Esophagus squamous epithelium (tissue), 5 donors: ENCODE measurements at places on chromosomes 13 and 19. TPM values are rescaled to one million over a fixed set of nuclear protein-coding genes. Genes with fewer than 3 reads are reported as not detected.

- DNase-seq = no peak
These were observed 10.7 kb downstream of the ZNF460 start for GRCh38 chr19:57290970-57291369.

LRRC63 gene
- not detected for total RNA-seq

DNA sequence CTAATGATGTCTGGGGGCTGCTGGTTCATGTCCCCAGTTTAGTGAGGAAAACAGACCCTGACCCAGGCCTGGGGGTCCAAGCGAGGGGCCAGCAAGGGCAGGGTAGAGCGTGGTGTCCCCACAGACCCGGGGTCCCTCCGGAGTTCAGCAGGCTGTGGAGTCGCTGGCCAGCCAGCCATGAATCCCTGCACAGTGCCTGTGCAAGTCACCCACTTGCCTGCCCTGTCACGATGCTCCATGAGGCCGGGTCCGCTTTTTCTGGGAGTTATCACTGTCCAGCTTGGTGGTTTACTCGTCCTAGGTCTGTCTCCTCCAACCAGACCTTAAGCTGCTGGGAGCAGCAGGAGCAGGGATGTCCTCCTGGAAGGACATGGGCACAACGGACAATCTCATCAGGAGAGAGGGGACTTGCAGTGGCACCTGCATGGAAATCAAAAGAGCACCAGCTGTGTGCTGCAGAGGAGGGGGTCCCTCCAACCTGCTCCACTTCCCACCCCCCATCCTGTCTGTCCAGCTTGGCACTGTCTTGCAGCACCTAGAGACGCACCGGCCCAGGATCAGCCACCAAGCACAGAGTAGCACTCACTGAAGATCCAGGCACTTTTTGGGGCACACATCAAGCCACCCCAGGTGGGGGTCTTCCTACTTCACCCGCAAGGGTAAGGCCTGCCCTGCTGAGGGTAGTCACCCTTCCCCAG, 121.8 kb downstream of the URI1 start:
- no peak for DNase-seq

DNA sequence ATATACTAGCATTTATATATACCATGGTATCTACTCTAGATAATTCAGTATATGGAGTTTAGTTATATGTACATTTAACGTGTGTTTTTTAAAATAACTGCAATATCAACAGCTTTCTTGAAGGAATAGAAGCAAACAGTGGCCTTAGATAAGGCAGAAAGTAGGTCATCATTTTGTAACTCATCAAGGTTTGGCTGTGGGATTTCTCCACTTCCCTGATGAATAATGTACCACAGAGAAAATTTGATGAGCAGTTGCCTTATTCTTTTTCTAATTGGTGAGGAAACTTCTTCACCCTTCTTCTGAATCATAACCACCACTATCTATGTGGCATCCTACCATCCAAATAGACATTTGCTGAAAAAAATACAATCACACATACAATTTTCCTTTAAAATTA, 590.2 kb upstream of the SPRY2 start:
- no peak for DNase-seq

GRCh38 chr19:48342841-48343540, 17.6 kb downstream of the EMP3 start:
- DNase-seq = no peak

GRCh38 chr13:70864731-70865130, 756.5 kb upstream of the KLHL1 start:
- no peak for DNase-seq

DNA sequence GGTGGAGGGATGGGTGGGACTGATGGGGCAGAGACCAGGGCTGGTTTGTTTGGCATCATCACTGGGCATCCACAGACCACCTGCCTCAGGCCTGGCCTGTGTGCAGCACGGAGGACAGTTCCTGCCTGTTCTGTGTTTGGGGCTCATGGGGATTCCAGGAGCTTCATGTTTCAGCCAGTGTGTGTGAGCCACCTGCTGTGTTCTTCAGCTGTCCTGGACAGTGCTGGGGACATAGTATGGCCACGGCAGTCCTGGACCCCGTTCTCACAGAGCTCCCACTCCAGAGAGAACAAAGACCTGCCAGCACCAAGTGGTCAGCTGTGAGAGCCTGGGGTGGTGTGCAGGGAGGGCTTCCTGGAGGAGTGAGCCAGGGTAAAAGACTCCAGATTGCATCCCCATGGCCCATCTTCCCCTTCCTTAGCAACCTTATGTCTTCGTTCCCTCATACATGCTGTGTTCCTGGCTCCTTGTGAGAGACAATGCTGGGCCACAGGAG, 2.0 kb upstream of the CCDC97 start:
- DNase-seq = no peak

POU2F2 gene
- not detected for total RNA-seq

- DNase-seq = no peak
These were observed 82.9 kb downstream of the DIAPH3 start for GRCh38 chr13:60080850-60081249.

DNA sequence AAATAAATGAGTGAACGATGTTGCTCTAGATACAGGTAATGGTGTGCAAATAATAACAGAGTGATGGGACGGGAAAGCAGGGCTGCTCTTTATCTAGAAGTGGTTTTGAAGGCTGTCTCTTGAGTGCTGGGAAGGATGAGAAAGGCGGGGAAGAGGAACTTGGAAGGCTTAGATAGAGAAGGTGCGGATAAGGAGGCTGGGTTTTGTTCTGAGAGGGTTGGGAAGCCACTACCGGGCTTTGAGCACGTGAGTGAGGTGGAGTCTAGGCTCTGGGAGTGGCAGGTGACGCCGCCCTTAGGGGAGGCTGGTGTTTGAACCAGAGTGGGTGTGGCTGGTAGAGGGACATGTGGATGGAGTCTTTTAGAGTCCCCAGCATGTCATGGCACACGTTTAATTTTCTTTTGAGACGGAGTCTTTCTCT, 811 bp downstream of the ARMC6 start:
- no peak for DNase-seq

- DNase-seq = no peak
These were observed 10.8 kb downstream of the RPS16 start for GRCh38 chr19:39424934-39425333.

DNA sequence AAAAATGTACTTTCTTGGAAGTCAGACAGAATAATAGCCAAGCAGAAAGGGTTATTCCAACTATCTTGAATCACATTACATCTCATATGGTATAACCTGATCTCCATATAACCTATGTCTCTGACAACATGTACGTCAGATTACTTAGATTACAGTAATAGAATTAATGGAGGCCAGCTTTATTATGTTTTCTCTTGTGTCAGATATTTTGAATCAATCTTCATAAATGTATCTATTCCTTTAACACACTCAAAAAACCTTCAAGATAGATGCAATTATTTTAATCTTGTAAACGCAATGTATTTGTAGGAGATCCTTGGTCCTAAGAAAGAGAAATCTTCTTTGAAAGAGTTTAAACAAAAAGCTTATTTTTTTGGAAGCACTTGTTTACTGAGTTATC, 188.4 kb upstream of the KLF12 start:
- DNase-seq = no peak

SLC17A7 gene
- 1.5 TPM for total RNA-seq

ERFL gene
- not detected for total RNA-seq

DNA sequence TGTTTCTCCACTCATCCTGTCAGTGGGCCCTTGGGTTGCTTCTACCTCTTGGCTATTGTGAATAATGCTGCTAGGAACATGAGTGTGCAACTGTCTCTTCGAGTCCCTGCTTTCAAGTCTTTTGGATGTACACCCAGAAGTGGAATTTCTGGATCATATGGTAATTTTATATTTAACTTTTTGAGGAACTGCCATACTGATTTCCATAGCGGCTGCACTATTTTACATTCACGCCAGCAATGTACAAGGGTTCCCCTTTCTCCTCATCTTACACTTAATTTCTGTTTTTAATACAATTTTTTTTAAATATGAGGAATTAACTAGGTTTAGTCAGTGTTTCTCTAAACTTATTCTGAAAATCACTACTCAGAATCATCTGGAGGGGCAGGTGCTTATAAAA, 24.2 kb upstream of the SLC46A3 start:
- no peak for DNase-seq

DNA sequence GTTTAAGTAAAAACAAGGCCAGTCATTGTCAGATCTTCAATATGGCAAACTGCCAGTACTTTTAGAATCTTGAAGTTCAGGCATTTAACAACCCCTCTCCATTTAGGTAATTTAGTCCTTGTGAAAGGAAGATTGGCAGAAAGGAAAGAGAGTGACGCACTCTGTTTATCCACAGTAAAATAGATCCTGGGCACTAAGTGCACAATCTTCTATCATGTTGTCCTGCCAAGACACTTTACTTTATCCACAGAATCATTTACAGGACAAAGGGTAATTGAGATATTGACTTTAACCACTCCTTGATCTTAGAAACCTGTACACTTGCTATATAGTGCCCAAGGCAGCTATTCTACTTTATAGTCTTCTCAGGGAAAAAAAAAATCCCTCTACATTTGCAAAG, 786.4 kb upstream of the SLITRK1 start:
- no peak for DNase-seq

GRCh38 chr19:47720669-47721422, 7.6 kb downstream of the EHD2 start:
- no peak for DNase-seq

GRCh38 chr13:27381601-27382000, 42.8 kb upstream of the GTF3A start:
- DNase-seq = no peak

GRCh38 chr19:19631346-19631745, 3.3 kb upstream of the LPAR2 start:
- no peak for DNase-seq

DNA sequence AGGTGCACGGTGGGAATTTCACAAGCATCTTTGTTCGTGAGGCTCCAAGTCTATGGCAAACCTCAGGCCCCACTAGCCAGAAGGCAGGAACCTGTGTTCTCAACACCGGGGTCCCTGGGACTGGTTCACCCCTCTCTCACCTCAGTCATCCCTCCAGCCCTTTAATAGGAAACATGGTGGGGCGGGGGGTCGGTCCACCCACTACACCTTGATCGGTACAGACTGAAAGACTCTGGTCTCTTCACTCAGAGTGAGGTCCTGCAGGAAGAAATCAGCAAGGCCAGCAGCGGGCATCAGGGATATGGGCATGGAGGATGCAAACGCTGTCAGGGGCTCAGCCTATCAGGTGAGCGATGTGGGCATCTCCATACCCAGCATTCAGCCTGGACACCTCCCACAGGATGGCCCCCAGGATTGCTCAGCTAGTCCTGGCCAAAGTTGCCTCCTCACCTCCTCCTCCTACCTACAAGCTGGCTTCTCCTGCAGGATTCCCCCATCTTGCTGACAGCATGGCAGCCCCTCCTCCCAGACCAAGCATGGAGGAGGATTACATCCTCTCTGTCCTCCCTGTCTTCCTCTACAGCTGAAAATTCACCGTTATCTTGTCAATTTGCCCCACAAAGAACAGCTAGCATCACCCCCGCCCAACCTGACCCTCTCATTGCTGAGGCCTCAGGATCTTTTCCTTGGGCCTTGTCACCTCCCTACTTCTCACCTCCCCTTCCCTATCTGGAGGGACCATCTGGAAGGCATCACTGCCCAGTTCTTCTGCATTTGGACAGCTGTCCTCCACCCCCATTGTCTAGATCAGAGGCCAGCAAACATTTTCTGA, 37.3 kb upstream of the CD33 start:
- DNase-seq = no peak

DNA sequence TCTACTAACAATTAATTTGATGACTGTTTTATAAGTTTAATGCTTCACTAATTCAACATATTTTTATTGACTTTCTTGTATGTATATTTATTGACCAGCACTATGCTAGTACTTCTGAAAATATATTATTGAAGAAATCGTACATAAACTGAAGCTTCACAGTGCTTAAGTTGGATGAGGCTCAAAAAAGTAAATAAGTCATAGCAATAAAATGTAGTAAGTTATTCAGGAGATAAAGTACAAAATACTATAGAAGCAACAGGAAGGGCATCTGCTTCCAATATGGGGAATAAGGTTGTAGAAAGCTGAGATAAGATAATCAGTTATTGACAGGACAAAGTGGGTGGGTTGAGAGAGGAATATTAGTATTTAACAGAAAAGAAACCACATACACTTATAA, 944.9 kb upstream of the MIR17HG start:
- no peak for DNase-seq

DNA sequence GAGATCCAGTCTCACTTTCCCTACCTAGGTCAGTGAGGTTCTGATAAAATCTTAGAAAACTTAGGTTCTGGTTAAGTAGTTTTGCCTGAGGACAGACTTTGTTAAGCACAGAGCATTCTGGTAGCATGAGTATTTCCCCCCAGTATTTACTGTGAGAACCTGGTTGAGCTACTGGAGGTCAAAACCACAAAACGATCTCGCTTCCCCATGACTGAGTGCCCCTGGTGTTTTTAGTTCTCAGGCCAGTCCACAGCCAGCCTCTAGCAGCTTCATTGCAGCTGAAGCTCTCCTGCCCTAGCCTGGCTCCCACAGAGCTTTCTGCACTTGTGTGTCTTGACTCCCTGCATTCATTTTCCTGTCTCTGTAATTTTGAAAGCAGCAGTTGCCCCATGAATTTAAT, 1138.2 kb downstream of the UQCRFS1 start:
- no peak for DNase-seq

- no peak for DNase-seq
These were observed 33.0 kb upstream of the ZNF808 start for GRCh38 chr19:52494518-52494917.

UPK1A gene
- 18.7 TPM for total RNA-seq

TUBB4A gene
- total RNA-seq = 7.8 TPM

DNA sequence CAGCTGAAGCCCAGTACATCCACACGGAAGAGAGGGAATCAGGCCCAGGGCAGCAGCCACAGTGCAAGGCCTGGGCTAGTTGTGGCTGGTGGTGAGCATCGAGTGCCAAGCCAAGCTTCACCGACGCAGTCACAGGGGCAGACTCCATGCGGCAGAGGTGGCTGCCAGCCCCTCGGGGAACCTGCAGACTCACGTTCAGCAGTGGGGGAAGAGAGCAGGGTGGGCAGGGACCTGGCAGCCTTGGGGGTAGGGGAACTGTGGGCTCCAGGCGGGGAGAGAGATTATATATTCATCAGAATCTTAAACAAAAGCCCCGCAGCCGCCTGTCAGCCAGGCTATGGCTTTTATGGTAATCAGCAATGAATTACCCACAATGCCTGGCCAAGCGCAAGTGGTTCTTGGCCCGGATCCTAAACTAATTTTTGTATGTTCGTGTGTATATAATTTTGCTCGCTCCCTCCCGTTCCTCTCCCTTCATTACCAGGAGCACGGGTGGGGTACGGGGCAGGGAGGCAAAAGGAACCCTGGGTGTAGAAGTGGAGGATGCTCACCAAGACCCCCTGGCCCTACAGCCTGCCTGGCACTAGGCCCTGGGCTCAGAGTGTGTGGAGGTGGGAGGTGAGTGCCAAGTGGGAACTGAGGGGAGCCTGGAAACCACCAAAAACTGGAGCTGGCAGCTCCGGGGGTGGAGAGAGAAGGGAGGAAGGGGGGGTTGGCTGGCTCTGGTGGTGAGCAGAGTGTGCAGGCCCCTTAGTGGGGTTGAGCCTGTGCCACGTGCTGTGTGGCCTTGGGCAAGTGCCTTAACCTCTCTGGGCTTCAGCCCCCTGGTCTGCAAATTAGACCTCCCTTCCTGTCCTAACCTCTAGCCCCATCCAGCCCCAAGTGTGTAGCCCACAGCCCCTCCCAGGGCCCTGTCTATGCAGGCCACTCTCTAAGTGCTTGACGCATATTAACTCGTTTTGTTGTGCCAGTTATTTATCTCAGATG, 31.9 kb downstream of the PTPRS start:
- DNase-seq = no peak

GRCh38 chr13:93226623-93227279, at the start of gene GPC6:
Gene GPC6, plus strand, starts transcription at chr13:93226807.
- no peak for DNase-seq
